T-cell (primary cell): ENCODE measurements at places on chromosomes 13 and 19.

DNA sequence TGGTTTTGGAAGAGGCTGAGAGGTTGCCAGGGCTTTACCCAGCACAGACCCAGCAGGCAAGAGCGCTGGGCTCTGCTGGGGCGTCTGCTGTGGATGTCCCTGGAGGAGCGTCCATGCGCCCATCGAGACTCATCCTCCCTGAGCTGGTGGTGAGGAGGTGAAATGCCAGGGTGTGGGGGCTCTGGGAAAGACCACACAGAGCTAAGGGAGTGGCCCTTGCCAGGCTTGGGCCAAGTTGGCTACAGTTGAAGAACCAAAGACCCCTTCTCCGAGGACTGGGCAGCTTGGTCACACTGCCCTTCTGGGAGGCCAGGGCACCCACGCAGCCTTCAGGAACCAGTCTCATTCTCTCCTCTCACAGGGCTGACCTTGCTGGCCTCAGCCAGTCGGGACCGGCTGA is 24.6 kb upstream of the OVOL3 start:
- no peak overlapping the region for H3K27ac ChIP-seq
- H3K27me3 ChIP-seq: no peaks in the 10 kb centered on the region
- peaks cover 2% of the 10 kb centered on the region for H3K36me3 ChIP-seq
- DNase-seq: no peak

DNA sequence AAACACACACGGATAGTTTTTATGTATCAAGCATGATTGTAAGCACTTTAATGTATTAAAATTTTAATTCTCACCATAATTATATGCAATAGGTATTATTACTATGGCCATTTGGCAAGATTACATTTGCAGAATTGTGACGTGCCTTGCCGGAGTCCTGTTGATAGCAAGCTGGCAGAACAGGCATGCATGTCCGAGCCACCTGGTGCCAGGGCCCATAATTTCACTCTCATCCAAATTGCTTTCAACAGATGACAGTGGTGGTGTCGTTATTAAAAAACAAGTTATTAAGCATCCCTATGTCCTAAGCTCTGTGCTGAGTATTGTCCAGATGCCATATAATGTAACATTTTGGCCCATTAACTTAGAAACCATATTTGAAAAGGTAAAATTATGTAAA is 374.3 kb downstream of the FOXO1 start:
- no peaks in the 10 kb centered on the region for H3K4me1 ChIP-seq
- DNase-seq: no peak
- no peak overlapping the region for H3K4me3 ChIP-seq
- H3K27ac ChIP-seq: no peak overlapping the region
- H3K36me3 ChIP-seq: no peaks in the 10 kb centered on the region
- no peaks in the 10 kb centered on the region for H3K27me3 ChIP-seq

DNA sequence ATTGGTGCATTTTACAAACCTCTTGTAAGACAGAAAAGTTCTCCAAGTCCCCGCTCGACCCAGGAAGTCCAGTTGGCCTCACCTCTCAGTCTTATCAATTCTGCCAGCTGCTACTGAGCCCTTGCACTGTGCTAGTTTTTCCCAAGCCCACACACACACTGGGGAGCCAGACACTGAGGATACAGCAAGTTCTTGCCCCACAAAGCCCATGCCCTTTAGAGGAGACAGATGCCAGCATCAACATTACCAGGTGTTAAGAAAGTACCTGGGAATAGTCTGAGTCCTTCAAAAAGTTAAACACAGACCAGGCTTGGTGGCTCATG is 175.0 kb downstream of the PTPRS start:
- H3K27me3 ChIP-seq: no peaks in the 10 kb centered on the region
- H3K36me3 ChIP-seq: no peaks in the 10 kb centered on the region
- H3K4me1 ChIP-seq: no peaks in the 10 kb centered on the region
- no peak overlapping the region for H3K4me3 ChIP-seq
- no peak overlapping the region for H3K27ac ChIP-seq
- no peak for DNase-seq

DNA sequence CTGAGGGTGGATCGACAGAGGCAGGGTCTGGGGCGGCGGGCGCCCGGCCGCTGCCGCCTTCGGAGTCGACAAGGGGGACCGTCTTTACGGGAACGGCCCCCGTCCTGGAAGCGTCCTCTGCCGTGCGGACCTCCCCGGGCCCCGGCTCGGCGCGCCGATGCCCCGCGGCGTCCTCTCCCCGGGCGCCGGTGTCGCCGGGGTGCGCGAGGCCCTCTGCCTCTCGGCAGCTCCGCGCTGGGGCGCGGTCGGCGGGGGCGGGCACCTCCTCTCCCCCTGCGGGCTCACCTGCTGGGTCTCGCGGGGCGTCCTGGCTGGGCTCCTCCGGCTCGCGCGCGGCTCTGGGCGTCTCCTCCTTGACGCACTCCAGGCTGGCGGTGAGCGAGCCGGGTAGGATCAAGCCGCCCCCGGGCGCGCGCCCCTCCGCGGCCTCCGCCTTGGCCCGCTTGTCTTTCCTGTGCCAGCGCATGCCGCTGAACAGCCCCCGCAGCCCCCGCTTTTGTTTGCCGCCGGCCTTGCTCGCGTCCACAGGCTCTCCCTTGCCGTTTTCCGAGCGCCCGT is 1.5 kb downstream of the AMER2 start:
- no peaks in the 10 kb centered on the region for H3K4me1 ChIP-seq
- no peak for DNase-seq
- peaks cover 9% of the 10 kb centered on the region for H3K27me3 ChIP-seq
- H3K36me3 ChIP-seq: no peaks in the 10 kb centered on the region

- no peaks in the 10 kb centered on the region for H3K27me3 ChIP-seq
- H3K4me1 ChIP-seq: peaks cover 23% of the 10 kb centered on the region
- peaks cover 58% of the 10 kb centered on the region for H3K36me3 ChIP-seq
- no peak overlapping the region for H3K27ac ChIP-seq
- no peak for DNase-seq
Observed at GRCh38 chr19:5080030-5080654, 111.2 kb downstream of the KDM4B start.

- H3K36me3 ChIP-seq: no peaks in the 10 kb centered on the region
- DNase-seq: no peak
- peaks cover 45% of the 10 kb centered on the region for H3K4me1 ChIP-seq
- H3K27me3 ChIP-seq: peaks cover 74% of the 10 kb centered on the region
Observed at GRCh38 chr19:3096902-3097326, 2.8 kb downstream of the GNA11 start.

GRCh38 chr13:113567681-113568080 is 16.9 kb upstream of the TFDP1 start:
- no peak for DNase-seq
- H3K27me3 ChIP-seq: peaks cover 36% of the 10 kb centered on the region
- H3K27ac ChIP-seq: no peak overlapping the region
- no peaks in the 10 kb centered on the region for H3K36me3 ChIP-seq

DNA sequence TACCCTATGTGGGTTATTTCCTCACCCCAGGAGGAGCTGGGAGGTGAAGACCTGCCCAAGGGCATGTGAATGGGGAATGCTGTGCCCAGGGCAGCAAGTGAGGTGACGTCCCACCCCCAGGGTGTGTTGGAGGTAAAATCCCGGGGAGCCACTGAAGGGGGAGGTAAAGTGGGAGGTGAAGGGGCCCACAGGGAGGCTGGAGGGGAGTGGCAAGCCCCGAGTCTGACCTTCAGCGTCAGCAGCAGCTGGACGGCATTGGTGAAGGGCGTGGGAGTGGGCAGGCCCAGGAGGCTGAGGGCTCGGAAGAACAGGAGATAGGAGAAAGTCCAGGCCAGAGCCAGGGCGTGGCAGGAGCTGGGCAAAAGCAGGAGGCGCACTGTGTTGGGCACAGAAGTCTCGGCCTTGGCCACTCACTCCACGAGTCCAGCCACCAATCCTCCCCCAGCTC is 2.4 kb downstream of the MBOAT7 start:
- H3K36me3 ChIP-seq: peaks cover 8% of the 10 kb centered on the region
- no peak overlapping the region for H3K4me3 ChIP-seq
- H3K4me1 ChIP-seq: peaks cover 15% of the 10 kb centered on the region
- no peaks in the 10 kb centered on the region for H3K27me3 ChIP-seq
- no peak for DNase-seq

DNA sequence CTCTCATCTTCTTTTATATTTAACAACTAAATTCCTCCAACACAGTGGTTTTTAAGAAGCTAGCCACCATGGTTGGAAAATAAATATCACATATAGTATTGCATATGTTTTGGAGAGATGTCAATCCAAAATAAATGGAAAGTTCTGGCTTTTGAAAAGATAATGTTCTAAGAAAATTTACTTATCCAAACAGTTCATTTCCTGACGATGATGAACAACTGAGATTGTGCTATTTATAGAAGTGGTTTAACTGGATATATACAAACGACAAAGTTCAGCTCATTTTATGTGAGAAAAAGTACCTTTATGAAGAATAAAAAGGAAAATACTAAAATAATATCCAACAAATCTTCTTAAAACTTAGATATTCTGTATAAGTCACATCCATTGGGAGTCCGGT is 174.7 kb downstream of the MZT1 start:
- H3K27me3 ChIP-seq: no peaks in the 10 kb centered on the region
- H3K27ac ChIP-seq: no peak overlapping the region
- no peak overlapping the region for H3K4me3 ChIP-seq
- H3K4me1 ChIP-seq: no peaks in the 10 kb centered on the region
- DNase-seq: no peak

DNA sequence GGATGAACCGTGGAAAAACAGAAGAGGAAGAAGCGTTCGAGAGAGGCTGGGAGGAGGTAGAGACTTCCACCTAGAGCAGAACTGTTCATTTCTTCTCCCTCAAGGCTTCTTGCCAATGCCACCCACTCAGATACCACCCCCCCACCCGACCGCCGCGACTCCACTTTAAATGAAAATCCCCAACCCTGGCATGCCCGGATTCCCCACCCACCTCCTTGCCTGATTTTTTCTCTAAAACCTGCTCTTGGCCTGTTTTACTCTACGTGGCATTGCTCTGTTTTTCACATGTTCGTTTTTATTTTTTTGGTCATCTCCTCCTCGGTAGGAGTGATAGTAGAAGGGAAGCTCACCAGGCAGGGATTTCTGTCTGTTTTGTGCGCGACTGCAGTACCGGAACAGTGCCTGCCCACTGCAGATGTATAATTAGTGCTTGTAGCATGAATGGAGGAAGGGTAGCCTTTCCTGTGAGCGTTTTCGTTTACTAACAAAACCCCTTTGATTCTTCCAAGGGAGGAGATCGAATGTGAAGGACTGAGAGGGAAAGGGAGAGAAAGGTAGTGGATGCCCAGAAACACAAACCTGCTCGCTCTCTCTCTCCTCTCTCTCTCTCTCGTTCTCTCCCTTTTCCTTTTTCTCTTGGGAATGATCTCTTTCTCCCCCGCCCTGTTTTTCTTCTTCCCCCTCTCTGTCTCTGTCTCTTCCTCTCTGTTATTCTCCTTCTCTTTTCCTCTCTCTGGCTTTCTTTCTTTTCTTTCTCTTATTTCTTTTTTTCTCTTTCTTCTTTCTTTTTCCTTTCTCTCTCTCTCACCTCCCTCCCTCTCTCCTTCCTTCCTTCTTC is 2.2 kb downstream of the CD70 start:
- H3K36me3 ChIP-seq: no peaks in the 10 kb centered on the region
- DNase-seq: no peak
- no peak overlapping the region for H3K27ac ChIP-seq
- H3K4me3 ChIP-seq: peak overlapping the region; percentile 36
- H3K27me3 ChIP-seq: peaks cover 86% of the 10 kb centered on the region

GRCh38 chr13:44436589-44437337 is 63.1 kb downstream of the SERP2 start:
- H3K4me3 ChIP-seq: peak overlapping the region; percentile 65
- peaks cover 14% of the 10 kb centered on the region for H3K27me3 ChIP-seq
- peaks cover 3% of the 10 kb centered on the region for H3K36me3 ChIP-seq
- peaks cover 25% of the 10 kb centered on the region for H3K4me1 ChIP-seq

DNA sequence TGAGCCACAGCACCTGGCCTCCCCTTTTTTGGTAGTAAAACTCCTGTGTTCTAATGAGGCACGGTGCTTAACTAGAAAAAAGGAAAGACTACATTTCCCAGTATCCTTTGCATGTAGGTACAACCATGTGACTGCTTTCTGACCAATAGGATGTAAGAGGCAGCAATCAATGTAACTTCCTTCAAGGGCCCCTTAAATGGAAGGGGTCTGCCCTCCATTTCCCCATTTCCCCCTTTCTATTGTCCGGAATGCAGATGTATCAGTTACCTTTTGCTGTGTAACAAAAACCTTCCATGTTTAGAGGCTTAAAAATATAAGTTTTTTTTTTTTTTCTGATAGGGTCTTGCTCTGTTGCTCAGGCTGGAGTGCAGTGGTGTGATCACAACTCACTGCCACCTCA is 2.2 kb downstream of the GPR32 start:
- H3K27me3 ChIP-seq: peaks cover 47% of the 10 kb centered on the region
- H3K4me1 ChIP-seq: no peaks in the 10 kb centered on the region
- no peak overlapping the region for H3K27ac ChIP-seq
- H3K36me3 ChIP-seq: no peaks in the 10 kb centered on the region
- DNase-seq: no peak

DNA sequence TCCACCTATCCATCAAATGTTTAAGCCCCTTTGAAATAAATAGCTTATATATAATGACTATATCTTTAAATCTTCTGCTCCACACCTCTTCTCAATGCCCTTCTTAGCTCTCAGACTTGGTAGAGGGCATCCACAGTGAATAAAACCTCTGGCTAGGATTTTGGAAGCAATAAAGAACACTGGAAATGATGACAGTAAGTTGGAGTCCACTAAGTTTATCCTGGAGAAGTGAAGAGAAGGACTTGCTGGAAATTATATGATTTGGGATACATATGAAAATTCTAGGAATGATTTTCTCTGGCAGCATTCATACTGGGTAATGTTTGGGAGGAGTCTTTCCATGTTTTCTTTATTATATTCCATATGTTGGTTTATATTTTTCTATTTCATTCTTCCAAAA is 133.5 kb upstream of the KL start:
- DNase-seq: no peak
- no peaks in the 10 kb centered on the region for H3K27me3 ChIP-seq
- no peak overlapping the region for H3K27ac ChIP-seq
- no peak overlapping the region for H3K4me3 ChIP-seq
- H3K4me1 ChIP-seq: no peaks in the 10 kb centered on the region
- H3K36me3 ChIP-seq: no peaks in the 10 kb centered on the region

GRCh38 chr13:33278913-33279312 is 6.6 kb downstream of the STARD13 start:
- no peaks in the 10 kb centered on the region for H3K36me3 ChIP-seq
- H3K4me1 ChIP-seq: no peaks in the 10 kb centered on the region
- no peak overlapping the region for H3K4me3 ChIP-seq

DNA sequence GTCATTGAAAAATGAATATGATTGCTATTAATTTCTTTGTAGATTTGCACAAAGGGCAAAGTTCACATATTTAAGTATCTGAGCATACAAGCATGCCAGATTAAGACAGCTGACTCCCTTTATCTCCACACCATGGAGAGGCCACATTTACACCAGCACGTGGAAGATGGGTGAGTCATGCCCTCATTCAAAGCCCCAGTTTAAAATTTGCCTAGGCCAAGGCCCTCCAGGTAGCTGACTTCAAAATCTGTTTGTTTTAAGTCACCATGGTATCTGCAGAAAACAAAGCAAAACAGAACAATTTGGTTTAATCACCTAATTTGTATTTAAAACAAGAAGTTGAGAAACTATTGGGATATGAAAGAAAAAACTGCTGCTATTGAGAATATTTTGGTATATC is 109.2 kb downstream of the ESD start:
- no peaks in the 10 kb centered on the region for H3K36me3 ChIP-seq
- H3K4me1 ChIP-seq: peaks cover 12% of the 10 kb centered on the region
- DNase-seq: no peak
- no peaks in the 10 kb centered on the region for H3K27me3 ChIP-seq
- no peak overlapping the region for H3K27ac ChIP-seq
- no peak overlapping the region for H3K4me3 ChIP-seq

GRCh38 chr13:112042496-112042895 is 24.5 kb upstream of the SOX1 start:
- H3K27me3 ChIP-seq: peaks cover 11% of the 10 kb centered on the region
- DNase-seq: no peak
- no peak overlapping the region for H3K4me3 ChIP-seq
- no peak overlapping the region for H3K27ac ChIP-seq
- no peaks in the 10 kb centered on the region for H3K36me3 ChIP-seq
